Fibroblast of lung (primary cell): ENCODE measurements at places on chromosomes 3 and 15. TPM values are rescaled to one million over a fixed set of nuclear protein-coding genes. Genes with fewer than 3 reads are reported as not detected.

GRCh38 chr3:20511863-20512505 lies 326.0 kb upstream of the SGO1 start:
- no peaks in the 10 kb centered on the region for H3K4me1 ChIP-seq
- peak; percentile 69 for DNase-seq
- no peaks in the 10 kb centered on the region for H3K27me3 ChIP-seq
- no peak overlapping the region for H3K4me3 ChIP-seq

GRCh38 chr15:63504979-63505841 lies 817 bp downstream of the USP3 start:
- H3K36me3 ChIP-seq = no peaks in the 10 kb centered on the region
- peak overlapping the region; percentile 89 for H3K27ac ChIP-seq
- H3K4me1 ChIP-seq = peaks cover 33% of the 10 kb centered on the region
- H3K4me3 ChIP-seq = peak overlapping the region; percentile 79
- H3K27me3 ChIP-seq = no peaks in the 10 kb centered on the region

GRCh38 chr3:142861926-142862325 lies 27.0 kb downstream of the PCOLCE2 start:
- H3K36me3 ChIP-seq = no peaks in the 10 kb centered on the region
- H3K27ac ChIP-seq = no peak overlapping the region
- no peaks in the 10 kb centered on the region for H3K4me1 ChIP-seq
- DNase-seq = no peak
- no peak overlapping the region for H3K4me3 ChIP-seq
- H3K27me3 ChIP-seq = no peaks in the 10 kb centered on the region

DNA sequence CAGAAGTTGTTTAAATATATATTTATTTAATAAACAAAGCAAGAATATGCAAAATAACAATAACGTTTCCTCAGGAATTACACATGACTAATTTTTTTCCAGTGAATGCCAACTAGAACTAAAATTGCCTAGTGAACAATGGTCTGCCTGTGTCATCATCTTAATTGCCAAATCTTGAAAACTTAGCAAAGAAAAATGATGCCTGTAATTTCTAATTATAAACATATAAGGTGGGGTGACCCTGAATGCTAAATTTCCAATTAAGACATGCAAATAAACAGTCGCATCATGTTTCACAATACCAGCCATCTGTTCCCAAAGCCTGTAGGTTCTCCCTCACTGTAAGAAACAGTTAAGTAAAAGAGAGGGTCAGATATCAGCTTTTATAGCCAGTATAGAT lies 67.6 kb upstream of the PLCL2 start:
- H3K27me3 ChIP-seq = no peaks in the 10 kb centered on the region
- H3K27ac ChIP-seq = no peak overlapping the region
- no peaks in the 10 kb centered on the region for H3K4me1 ChIP-seq
- no peak for DNase-seq

- H3K36me3 ChIP-seq = no peaks in the 10 kb centered on the region
- peaks cover 13% of the 10 kb centered on the region for H3K27me3 ChIP-seq
- no peak overlapping the region for H3K4me3 ChIP-seq
- H3K27ac ChIP-seq = no peak overlapping the region
Observed at GRCh38 chr15:42024303-42024702, 3.5 kb upstream of the PLA2G4E start.

DNA sequence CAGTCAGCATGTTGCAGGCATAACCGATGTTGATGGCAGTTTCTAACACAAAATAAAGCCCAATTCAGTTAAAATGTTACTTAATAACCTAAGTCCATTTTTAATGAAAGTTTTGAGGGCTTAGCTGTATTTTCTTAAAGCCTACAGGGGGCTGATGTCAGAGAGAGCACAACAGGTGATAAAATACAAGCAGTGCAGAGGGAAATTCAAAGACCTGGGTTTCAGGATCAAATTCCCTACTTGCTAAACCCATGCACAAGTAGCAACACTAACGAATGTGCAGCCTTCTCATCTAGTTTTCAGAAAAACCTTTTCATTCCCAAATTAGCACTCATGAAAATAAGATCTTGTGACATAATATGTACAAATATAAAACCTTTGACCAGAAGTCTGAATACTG lies 202.0 kb downstream of the ATP8B4 start:
- no peaks in the 10 kb centered on the region for H3K4me1 ChIP-seq
- no peaks in the 10 kb centered on the region for H3K27me3 ChIP-seq
- no peak overlapping the region for H3K4me3 ChIP-seq
- no peak for DNase-seq

FSIP1 gene
- total RNA-seq = 3.9 and 5.1 TPM in 2 replicates

GRCh38 chr15:45288947-45289346 lies 36.9 kb downstream of the SLC28A2 start:
- no peak for DNase-seq
- no peak overlapping the region for H3K27ac ChIP-seq
- H3K4me1 ChIP-seq = no peaks in the 10 kb centered on the region
- no peaks in the 10 kb centered on the region for H3K27me3 ChIP-seq

DNA sequence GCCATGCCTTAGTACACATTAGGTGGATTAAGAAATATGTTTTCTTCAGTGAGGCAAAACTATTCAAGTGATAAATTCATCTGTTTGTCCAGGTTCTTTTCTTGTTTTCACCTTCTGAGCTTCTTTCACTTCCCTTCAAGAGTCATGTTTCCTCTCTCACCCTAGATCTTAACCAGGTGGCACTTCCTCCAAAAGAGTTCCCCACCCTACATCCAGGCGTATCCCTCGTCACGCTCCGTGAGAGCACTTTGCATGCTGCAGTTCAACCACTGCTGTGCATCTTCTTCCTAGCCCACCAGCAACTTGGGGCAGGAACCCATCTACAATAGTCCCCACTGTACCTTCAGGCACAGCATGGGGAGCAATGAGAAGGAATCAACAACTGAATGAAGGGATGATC lies 28.9 kb downstream of the OSBPL10 start:
- DNase-seq = no peak
- no peaks in the 10 kb centered on the region for H3K36me3 ChIP-seq
- no peaks in the 10 kb centered on the region for H3K4me1 ChIP-seq
- no peak overlapping the region for H3K27ac ChIP-seq
- H3K27me3 ChIP-seq = no peaks in the 10 kb centered on the region
- no peak overlapping the region for H3K4me3 ChIP-seq

TTBK2 gene
- total RNA-seq = 10.8 and 16.2 TPM in 2 replicates

GRCh38 chr3:53478166-53478830 lies 16.1 kb upstream of the CACNA1D start:
- H3K4me1 ChIP-seq = no peaks in the 10 kb centered on the region
- DNase-seq = no peak
- no peak overlapping the region for H3K4me3 ChIP-seq

DNA sequence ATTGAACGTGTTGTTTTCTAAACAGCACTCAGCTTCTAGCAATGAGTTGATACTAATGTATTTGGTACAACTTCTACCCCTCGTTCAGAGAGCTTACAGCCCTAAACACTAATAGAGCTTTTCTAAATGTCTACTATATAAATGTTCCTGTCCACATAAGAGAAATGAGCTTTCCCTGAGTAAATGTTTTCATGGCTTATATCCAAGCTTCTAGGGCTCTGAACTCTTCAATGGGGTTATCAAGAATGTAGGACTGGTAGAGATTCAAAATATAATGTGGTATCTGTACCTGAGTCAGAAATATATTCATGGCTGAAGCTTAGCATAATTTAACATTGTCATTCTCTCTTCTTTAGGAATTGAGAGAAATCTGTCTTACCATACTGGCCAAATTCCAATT lies 73.4 kb downstream of the SERPINI1 start:
- H3K4me1 ChIP-seq = peaks cover 3% of the 10 kb centered on the region
- no peak overlapping the region for H3K4me3 ChIP-seq
- DNase-seq = no peak
- H3K27me3 ChIP-seq = no peaks in the 10 kb centered on the region
- H3K36me3 ChIP-seq = no peaks in the 10 kb centered on the region
- H3K27ac ChIP-seq = no peak overlapping the region

GRCh38 chr3:42675909-42676308 lies 9.4 kb upstream of the KLHL40 start:
- no peak for DNase-seq
- H3K27me3 ChIP-seq = no peaks in the 10 kb centered on the region
- H3K27ac ChIP-seq = no peak overlapping the region
- no peak overlapping the region for H3K4me3 ChIP-seq
- peaks cover 4% of the 10 kb centered on the region for H3K4me1 ChIP-seq
- H3K36me3 ChIP-seq = no peaks in the 10 kb centered on the region

DNA sequence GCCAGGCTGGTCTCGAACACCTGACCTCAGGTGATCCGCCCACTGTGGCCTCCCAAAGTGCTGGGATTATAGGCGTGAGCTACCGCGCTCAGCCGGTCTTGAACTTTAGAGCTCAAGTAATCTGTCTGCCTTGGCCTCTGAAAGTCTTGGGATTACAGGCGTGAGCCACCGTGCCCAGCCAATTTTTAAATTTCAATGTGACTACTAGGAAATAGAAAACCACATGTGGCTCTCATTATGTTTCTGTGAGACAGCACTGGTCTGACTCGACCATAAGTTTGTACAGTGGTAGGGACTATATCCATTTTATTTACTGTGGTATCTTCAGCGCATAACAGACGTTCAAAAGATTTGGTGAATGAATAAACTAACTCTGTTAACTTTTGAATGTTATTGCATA lies 9.1 kb downstream of the ZFAND6 start:
- H3K36me3 ChIP-seq = no peaks in the 10 kb centered on the region
- no peak overlapping the region for H3K27ac ChIP-seq
- no peaks in the 10 kb centered on the region for H3K27me3 ChIP-seq

UNC13C gene
- total RNA-seq = not detected in 2 replicates

GRCh38 chr3:59450437-59450836 lies 400.6 kb upstream of the CFAP20DC start:
- H3K36me3 ChIP-seq = no peaks in the 10 kb centered on the region
- no peaks in the 10 kb centered on the region for H3K4me1 ChIP-seq
- no peak overlapping the region for H3K27ac ChIP-seq
- no peaks in the 10 kb centered on the region for H3K27me3 ChIP-seq
- H3K4me3 ChIP-seq = no peak overlapping the region
- DNase-seq = no peak

DNA sequence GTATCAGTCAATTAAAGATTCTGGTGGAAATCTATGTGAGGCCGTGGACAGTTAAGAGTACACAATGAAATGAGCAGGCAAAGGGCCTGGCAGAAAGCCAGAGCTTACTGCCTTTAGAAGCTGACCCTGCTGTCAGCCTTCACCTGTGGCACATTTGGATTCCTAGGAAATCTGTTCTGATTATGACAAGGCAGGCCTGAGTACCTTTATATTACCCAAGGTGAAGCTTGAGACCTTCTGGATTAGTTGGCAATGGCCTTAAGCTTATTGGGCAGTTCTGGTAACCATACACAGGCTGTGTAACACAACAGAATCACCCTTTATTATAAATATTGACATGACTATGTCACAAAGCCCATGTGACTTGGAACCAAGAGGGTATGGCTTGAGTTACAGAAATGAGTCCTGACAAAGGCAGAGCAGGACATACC lies 43.2 kb downstream of the NBEAL2 start:
- H3K4me1 ChIP-seq = peaks cover 2% of the 10 kb centered on the region
- H3K27ac ChIP-seq = no peak overlapping the region
- no peaks in the 10 kb centered on the region for H3K27me3 ChIP-seq
- peaks cover 3% of the 10 kb centered on the region for H3K36me3 ChIP-seq
- peak; percentile 47 for DNase-seq
